ENCODE measurements at places on chromosomes 12 and 14.

DNA sequence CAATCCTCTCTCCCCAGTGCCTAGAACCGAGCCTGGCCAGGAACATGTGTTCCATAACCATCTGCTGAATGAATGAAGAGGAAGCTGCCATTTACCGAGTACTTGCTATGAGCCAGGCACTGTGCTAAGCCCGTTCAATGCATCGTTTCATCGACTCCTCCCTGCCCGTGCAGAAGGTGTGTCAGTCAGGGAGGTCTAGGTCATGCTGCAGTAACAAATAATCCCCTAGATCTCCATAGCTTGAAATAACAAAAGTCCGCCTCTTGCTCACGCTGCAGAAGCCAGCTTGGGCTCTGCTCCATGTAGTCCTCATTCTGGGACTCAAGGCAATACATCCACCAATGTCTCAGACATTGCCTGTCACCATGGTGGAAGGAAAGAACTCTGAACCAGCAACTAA is 101.3 kb downstream of the SCARB1 start:
- DNase-seq, result no peak

- no peak for DNase-seq
These were observed 84.7 kb upstream of the OVCH1 start for GRCh38 chr12:29582146-29582545.

DNA sequence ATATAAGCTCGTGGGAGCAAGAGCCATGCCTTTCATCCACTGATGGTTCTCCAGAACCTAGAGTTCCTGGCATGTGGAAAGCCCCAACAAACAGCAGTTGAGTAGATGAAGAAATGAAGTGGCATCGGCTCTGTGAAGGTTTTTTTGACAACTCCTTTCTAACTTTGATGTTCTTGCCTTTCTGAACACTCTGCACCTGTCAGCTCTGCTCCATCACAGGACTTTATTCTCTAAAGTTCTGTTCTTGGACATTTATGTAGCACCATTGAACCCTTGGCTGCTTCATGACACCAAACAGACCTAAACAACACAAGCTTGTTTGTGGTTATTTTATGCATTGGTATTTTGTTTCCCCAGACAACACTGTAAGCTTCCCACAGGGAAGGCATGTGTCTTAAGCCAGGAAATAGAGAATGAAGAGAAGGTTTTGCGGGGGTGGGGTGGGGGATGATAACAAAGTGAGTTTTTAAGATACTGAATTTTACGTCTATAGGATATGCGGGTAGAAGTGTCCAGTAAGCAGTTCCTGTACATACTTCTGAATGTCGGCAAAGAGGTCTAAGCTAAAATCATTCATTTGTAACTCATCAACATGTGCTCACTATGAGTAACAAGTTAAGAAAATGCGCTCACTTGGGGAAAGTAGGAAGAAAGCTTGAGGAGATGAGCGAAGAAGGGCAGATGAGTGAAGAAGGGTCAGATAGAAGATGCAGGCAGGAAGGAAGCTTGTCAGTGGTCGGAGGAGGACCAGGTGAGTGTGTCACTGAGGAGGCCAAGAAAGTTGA is 146.0 kb upstream of the PLEKHG7 start:
- DNase-seq, result no peak

GRCh38 chr14:77738559-77739250 is 22.3 kb downstream of the SNW1 start:
- no peak for DNase-seq

DNA sequence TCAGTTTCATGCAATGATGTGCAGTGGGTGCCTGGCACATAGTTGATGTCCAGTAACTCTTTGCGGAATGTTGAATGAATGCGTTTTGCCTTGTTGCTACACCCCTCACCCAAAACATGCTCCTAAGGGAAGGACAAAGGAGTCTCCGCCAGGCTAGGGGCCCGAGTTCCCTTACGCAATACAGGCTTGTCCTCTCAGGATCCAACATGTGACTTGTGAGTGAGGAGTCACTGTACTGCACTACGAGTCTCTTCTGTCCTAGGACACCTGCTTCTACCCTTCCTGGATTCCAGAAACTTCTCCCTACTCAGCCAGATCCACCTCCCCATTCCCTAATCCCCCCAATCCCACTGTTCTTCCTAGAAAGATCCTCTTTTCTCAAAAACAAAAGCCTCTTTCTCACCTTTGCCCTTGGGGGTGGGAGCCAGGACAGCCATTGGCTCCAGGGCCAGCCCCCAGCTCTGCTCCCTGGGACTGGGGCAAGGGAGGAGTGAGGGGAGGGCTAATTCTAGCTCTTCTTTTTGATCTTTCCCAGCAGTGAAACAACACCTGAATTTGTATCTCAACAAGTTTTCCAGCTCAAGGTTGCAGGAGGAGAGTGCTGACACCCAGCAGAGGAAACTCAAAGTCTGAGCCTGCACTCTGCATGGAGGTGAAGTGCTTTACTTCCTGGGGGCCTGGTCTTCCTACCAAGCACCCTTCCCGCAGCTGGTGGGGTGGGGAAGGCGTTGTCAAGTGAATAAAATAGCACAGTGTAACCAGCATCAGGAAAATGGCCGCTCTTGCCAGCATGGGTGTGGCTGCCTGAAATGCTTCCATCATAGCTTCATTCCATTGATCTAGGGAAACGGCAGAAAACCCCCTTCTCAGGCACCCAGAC is 3.4 kb upstream of the OTUB2 start:
- DNase-seq, result no peak

DNA sequence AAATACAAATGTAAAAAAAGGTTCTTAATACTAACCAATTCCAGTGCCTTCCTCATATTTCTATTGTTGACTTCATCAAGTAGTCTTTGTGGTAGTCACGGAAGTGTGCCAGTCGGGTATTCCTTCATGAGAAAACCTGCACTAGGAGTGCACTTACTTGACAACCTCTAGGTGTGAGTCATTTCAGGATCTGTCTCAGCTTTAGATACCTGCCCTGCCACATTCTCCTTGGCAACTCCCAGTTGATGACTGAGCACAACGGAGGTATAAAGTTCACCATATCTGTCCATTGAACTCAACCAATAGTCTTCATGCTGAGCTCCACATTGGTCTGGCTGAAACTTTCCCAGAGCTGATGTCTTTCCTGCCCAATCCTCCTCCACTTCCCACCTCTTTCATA is 215.7 kb downstream of the SYT10 start:
- DNase-seq, result no peak

- DNase-seq, result no peak
These were observed 2.7 kb downstream of the NAA25 start for GRCh38 chr12:112105891-112106290.

DNA sequence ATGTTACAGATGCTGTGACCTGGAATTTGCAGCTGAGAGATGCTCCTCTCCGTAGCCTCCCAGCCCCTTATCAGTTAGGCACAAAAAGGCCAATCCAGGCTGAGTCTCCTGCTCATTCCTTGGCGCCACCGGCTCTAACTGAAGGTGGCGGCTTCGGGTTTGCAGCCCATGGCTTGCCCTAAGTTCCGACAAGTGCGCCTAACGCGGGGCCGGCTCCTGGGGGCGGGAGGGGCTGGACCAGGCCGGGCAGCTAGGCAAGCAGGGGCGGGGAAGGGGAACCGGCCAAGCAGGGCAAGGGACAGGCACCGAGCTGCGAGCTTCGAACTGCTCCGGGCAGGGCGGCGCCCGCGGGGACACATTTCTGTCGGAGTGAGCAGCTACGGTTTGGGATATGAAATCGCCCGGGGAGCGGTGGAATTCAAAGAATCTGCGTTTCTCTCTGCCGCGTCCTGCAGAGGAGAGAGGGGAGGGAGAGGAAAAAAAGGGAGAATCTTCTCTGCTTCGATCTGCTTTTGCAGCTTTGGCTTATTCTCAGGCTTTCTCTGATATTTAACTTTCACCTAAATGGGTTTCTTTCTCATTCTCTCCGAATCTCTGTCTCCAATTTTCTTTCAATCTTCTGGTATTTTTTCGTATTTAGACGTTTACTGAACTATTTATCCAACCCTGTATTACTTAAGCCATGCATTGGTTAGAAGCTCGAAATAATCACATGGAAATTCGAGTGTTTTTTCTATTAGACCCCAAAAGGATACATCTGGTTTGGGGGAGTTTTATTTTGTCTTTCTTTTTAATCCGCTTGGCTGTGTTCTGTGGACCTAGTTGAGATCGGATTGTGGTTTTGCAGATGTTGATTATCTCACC is 1.6 kb upstream of the HOXC12 start:
- DNase-seq, result no peak

GRCh38 chr12:50986966-50987737 is 34.8 kb downstream of the HIGD1C start:
- no peak for DNase-seq

GRCh38 chr14:64081174-64081746 is 212.9 kb downstream of the ESR2 start:
- no peak for DNase-seq

- no peak for DNase-seq
These were observed 27.4 kb downstream of the SLC41A2 start for GRCh38 chr12:104930388-104931326.

DNA sequence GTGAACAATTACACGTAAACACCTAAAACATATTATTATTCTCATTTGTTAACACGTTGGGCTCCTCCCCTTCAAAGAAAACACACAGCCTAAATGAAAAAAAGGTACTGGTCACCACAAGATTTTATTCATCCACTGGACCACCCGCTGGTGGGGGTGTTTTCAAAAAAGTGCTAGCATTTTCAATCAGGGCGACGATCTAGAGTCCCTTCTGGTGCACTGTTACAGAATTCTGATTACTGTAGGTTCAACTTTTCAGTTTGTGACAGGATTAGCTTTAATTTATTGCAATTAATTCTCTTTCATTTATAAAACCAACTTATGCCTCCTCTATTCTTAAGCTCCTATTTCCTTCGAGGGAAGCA is 443 bp downstream of the MAGOHB start:
- DNase-seq, result no peak

DNA sequence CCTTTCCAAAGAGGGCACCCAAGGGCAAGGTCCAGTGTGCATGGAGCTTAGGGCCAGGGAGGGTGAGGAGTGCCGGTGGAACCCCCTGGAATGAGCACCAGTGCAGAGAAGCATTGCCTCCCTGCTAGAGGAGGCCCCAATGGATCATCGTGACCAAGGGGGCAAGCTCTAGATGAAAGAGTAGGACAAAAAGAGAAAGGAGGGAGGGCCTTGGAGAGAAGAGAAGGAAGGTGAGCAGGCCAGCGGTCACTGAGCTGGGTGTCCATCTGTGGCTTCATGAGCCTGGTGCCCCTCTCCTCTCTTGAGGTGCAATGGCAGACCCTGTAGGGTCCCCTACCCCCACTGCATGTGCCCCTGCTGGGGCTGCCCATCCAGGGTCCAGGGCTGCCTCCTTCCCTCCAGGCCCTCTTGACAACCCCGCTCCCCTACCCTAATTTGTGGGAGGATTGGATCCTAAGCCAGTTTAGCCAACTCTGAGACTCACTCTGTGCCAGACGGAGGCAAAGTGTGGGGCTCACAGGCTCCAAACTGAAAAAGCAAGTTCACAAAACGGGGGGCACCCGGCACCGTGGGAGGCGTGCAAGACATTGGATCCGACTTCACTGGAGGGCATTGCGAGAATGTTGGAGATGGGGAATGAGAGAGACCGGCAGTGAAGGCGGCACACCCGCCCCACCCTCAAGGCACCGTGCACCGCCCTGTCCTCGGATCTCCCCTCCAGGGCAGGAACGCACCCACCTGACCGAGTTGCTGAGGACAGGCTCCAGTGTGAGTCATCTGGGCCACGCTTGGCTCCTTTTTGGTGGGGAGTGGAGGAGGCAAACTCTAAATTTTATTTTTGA is 207.5 kb downstream of the KIF26A start:
- DNase-seq, result no peak

DNA sequence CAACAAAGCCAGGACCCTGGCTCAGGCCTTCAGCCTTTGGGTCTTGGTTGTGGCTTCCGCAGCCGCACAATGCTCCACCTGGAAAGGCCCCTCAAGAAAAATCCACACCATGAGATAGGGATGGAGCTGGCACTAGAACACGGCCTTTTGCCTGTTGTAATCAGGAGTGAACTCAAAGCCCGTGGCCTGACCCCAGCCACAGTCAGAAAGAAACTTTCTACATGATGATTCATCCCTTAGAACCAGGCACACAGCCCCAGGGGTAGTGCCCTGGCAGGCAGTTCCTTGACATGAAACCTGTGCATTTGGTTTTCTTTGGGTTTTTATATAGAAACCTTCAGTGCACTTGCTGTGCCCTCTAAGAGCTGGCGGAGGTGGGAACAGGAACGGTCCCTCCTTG is 5.1 kb downstream of the CLMN start:
- no peak for DNase-seq

DNA sequence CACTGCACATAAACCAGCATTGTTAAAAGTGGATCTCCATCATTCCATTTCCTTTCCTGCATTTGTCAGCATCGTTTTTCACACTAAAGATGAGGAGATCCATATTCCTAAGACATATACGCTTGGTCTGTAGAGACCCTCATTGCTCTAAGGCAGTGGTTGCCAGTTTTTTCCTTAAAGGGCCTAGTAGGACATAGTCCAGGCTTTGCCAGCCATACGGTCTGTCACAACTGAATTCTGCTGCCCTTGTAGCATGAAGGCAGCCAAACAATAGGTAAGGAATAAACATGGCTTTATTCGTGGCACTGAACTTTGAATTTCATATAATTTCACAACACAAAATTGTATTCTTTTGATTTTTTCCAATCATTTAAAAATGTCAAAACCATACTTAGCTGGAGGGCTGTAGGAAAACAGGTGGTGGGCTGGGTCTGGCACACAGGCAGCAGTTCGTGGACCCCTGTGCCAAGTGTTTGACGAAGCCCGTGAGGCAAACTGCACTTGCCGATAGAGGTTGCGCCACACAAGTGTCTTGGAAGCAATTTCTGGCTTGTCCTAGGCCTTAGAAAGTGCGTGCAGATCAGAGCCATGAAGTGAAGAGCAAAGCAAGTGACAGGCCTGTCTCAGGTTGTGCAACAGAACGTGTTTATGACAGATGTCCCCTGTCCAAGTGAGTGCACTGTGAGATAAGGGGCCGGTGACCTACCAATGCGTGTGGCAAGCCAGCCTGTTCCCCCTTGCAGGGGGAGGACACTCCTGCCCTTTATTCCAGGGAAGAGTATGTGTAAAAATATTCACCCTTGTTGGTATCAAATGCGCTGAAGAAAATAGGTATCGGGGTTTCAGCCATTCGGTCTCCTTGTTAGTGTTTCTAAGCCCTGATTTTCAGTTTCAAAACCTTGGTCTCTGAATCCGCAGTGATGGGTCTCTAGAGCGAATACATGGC is 916 bp upstream of the CHPT1 start:
- DNase-seq, result no peak

DNA sequence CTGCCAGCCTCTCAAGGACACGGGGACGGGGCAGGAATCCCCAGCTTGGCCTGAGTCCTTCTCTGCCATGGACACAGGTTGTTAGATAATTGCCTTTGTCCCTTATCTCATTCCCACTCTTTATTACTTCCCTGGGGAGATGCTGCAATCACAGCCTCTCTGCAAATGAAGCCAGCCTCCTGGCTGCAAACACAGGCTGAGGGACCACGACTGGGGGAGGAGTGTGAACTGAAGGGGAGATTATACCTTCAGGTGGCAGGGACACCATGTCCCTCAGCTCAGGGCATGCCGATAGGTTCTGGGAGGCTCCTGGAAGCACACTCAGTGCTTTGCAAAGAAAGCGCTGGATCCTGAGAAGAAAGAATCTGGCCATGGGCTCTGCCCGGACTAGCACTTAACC is 16.1 kb upstream of the CHGA start:
- DNase-seq, result peak; percentile 54

All from NCI-H1092 (cell line).